ENCODE measurements at places on chromosomes 1 and 21.

GRCh38 chr1:36520771-36521420, 38.2 kb upstream of the CSF3R start:
- DNase-seq: no peak

DNA sequence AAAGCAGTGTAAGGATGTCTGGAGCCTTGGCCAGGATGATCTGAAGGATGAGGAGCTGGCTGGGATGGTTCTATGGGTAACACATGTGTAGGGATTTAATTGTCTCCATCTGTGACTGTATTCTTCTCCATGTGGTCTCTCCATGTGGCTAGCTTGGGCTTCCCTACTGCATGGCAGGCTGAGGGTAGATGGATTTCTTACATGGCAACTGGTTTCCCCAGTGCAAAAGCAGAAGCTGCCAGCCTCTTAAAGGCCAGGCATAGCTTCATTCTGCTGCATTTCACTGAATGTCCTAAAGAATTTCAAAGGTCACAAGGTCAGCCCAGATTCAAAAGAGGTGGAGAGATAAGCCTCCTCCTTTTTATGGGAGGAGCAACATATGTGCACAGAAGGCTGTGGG, 61.7 kb downstream of the XCL2 start:
- no peak for DNase-seq

DNA sequence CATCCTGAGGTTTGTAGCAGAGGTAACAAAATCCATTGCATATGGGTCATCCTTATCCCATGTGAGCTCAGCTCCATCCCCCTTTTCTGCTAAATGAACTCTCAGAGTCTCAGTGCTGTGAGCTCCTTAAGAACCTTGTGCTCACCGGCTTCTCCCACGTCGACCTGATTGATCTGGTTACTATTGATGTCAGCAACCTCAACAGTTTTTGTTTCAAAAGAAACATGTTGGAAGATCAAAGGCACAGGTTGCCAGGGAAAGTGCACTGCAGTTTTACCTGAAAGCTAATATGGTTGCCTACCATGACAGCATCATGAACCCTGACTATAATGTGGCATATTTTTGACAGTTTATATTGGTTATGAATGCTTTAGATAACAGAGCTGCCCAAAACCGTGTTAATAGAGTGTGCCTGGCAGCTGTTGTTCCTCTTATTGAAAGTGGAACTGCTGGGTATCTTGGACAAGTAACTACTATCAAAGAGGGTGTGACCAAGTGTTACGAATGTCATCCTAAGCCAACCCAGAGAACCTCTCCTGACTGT, 131.4 kb downstream of the HS2ST1 start:
- DNase-seq: peak; percentile 21

GRCh38 chr1:228013935-228014930, 7.4 kb downstream of the WNT3A start:
- no peak for DNase-seq

DNA sequence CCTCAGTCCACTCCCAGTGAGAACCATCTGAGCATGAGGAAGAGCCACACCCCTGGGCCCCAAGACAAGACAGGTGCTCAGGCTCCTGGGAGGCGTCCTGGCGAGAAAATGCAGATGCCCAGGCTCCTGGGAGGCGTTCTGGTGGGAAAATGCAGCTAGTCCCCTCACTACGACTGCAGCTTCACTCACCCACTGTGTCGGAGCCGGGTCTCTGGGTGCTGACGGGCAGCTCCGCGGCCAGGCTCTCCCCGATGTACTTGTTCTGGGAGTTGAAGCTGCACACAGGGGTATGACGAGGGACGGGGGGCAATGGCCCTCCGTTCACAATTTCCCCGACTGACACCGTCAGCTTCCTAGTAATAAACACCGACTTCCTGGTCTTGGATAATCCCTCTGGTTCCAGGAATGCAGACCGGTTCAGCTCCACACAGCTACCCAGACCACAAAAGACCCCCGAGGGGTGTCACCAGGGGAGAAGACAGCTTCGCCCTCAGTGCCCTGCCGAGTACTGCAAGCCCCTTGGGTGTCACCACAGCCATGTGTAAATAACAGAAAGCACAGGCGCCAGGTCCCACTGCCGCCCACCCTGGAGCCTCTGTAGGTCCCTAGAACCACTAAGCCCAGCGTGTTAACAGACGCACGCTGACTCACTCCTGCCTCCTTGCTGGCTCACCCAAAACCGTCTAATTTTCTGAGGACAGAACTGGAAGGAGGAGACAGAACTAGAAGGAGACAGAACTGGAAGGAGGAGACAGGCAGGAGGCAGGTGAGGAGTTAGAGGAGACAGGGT, 19.5 kb downstream of the MCM3AP start:
- DNase-seq: no peak

All from CD4-positive, alpha-beta T cell treated with Interleukin-15 for 4 hours (primary cell).